ENCODE measurements at places on chromosomes 2 and 18.

GRCh38 chr18:10726198-10727068 lies 200.6 kb downstream of the NAPG start:
- no peak for DNase-seq

DNA sequence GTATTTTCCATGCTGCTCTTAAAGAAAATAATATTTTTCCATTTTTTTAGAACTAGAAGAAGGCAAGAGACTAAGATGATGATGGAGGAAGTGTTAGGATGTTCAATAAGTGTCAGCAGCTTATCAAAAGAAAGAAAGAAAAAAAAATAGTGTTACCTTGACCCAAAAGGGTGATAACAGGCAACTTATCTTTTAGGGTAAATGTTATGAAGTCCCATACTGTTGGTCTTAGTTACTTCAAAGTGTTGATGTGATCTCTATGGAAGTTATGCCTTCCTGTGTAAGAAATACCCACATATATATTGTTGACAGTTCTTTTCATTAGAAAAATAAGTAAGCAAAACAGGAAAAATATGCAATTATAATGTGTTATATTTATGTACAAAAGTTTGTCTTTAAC lies 143.5 kb downstream of the OTX1 start:
- no peak for DNase-seq

- DNase-seq, result no peak
Measured at GRCh38 chr2:116319935-116320334, 1494.6 kb upstream of the DDX18 start.

DNA sequence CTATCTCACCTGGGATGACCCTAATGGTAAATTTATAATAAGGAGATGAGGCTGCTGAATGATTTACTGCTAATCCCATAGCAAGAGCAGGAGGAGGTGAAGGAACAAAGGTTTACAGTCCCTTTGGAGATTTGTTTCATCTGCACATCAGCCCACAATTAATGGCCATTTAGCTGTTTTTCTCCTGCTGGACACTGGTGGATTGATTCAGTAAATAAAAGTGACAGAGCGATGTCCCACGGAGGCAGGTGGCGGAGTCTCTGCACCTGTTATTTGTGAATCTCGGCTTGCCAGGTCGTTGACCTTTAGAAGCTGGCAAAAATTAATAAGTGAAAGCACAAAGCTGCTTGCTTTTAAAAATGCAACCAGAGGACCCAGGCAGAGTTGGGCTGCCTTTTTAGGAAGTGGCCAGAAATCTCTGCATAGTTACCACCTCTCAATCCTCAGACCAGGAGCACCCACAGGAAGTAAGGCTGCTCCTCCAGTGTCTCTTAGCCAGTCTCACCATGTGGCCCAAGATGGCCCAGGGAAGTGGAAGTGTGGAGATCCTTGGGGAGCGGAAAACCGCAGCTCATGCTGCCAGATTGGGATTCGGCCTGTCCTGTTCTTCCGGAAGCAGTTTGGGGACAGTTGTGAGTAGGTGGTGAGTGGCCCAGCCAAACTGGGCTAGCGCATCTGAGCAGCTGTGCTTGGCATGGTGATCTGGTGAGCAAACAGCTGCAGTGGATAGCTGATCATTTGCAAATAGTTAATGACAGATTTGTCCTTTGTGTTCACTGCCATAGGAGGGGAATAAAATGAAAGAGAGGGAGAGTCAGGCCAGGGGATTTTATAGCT lies 1005.7 kb upstream of the PIK3C3 start:
- no peak for DNase-seq

GRCh38 chr2:142286618-142287017 lies 155.8 kb upstream of the LRP1B start:
- peak; percentile 5 for DNase-seq

GRCh38 chr18:61845197-61845596 lies 47.6 kb downstream of the RNF152 start:
- DNase-seq, result no peak

DNA sequence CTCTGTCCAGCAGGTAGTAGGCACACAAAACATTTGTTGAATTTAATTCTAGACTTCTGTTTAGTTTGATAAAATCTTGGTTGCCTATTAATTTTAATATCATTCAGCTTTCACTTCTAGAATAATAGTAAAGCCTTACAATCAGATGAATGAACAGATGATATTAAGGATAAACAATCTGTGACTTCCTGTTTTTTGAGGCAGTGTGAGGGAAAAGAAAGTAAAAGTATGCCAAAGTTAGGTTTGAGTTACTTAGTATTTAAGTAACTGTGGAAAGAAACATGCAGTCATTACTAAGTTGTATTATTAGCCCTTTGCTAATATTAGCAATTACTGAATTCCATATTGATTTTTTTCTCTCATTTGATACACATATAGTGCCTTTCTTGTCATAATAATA lies 31.5 kb downstream of the EPB41L5 start:
- no peak for DNase-seq
